ENCODE measurements at places on chromosomes 11 and 22. TPM values are rescaled to one million over a fixed set of nuclear protein-coding genes. Genes with fewer than 3 reads are reported as not detected.

XNDC1N gene
- 27.7 TPM for total RNA-seq

HOATZ gene
- total RNA-seq: not detected

MS4A3 gene
- total RNA-seq: not detected

DNA sequence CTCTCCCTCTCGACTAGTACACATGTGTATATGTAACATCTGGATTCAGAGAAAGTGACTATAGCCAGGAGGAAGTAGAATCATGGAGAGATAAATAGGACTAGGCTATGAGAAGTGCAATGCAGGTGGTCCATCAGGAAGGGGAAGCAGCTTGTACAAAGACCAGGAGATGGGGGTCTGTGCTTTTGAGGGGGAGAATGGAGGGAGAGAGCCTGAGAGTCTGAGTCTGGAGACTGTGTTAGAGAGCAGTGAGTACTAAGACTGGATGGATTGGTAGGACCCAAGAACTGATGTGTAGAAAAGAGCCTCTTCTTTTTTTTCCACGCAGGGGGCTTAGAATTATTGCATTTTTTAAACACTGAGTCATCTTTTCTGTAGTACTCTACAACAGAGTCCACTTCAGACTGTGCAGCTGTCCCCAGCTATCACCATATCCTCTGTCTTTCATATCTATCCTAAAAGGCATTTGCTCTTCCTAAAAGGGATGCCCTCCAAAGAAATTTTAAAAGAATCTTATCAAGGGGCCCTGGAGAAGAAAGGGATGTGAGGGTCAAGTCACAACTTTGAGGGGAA, 80.4 kb downstream of the BDNF start:
- H3K4me3 ChIP-seq: no peak overlapping the region
- no peaks in the 10 kb centered on the region for H3K36me3 ChIP-seq
- ATAC-seq: no peak
- no peaks in the 10 kb centered on the region for H3K4me1 ChIP-seq
- H3K27ac ChIP-seq: no peak overlapping the region

GRCh38 chr11:46247659-46248058, 29.8 kb upstream of the CREB3L1 start:
- H3K27me3 ChIP-seq: no peaks in the 10 kb centered on the region
- no peak overlapping the region for H3K27ac ChIP-seq
- no peak overlapping the region for H3K4me3 ChIP-seq
- no peak for ATAC-seq
- no peaks in the 10 kb centered on the region for H3K36me3 ChIP-seq

DNA sequence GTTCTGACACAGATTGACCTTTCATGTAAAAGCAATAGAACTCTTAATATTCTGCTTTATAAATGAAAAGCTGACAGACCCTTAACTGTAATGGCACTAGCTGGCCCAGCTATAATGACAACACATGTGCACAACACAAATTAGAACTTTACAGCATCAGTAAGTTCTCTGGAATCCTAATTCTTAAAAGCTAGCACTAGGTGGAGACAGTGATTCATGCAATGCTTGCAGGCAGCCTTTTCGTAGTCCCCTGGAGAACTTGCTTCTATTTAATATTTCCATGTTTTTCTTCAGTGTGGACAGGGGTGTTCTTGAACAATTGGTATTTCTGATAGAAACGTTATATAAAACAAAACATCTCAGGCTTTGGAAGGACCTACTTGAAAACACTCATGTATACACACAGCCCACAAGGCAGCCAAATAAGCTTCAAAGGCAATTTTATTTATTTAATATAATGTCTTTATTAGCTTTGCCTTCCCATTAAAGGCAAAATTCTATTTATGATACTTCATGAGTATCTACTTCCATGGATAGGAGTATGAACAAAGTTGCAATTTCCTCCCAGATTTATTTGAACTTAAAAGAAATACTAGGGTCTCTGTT, 374.3 kb upstream of the MPPED2 start:
- H3K4me3 ChIP-seq: no peak overlapping the region
- no peaks in the 10 kb centered on the region for H3K4me1 ChIP-seq
- ATAC-seq: no peak
- no peaks in the 10 kb centered on the region for H3K27me3 ChIP-seq
- H3K36me3 ChIP-seq: no peaks in the 10 kb centered on the region

DNA sequence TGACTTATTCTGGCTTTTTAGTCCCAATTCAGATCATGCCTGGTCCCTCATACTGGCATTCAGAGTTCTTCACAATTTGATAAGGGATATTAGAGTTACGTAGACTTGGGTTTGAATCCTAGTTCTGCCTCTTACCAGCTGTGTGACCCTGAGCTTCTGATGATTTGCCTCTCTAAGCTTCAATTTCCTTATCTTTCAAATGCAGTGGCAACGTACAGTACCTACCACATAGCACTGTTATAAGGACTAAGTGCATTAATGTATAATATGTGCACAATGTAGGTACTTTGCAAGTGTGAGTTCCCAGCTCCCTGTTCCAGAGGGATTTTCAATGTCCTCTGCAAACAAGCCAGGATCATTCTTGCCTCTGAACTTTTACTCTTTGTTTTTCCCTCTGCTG, 7.3 kb downstream of the RHOG start:
- H3K27ac ChIP-seq: no peak overlapping the region
- H3K36me3 ChIP-seq: no peaks in the 10 kb centered on the region
- no peak overlapping the region for H3K4me3 ChIP-seq
- no peak for ATAC-seq
- H3K4me1 ChIP-seq: no peaks in the 10 kb centered on the region

DNA sequence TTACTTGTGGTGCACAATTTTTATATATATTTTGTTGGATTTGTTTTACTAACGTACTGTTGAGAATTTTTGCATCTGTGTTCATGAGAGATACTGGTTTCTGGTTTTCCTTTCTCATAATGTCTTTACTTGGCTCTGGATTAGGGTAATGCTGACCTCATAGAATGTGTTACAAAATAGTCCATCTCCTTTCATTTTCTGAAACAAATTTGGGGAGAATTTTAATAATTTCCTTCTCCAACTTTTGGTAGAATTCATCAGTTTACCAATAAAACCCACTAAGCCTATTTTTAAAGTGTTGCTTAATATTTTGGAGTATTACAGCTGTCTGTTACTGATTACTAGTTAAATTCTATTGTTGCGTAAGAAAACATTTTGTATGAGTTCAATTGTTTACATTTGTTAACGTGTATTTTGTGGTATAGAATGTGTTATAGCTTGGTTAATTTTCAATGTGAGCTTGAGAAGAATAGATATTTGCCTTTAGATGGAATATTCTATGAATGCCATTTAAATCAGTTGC, 11.5 kb downstream of the TRIM22 start:
- H3K4me3 ChIP-seq: no peak overlapping the region
- no peaks in the 10 kb centered on the region for H3K36me3 ChIP-seq
- no peaks in the 10 kb centered on the region for H3K4me1 ChIP-seq
